Chondrocyte (in vitro differentiated cells): ENCODE measurements at places on chromosomes 11 and 22.

DNA sequence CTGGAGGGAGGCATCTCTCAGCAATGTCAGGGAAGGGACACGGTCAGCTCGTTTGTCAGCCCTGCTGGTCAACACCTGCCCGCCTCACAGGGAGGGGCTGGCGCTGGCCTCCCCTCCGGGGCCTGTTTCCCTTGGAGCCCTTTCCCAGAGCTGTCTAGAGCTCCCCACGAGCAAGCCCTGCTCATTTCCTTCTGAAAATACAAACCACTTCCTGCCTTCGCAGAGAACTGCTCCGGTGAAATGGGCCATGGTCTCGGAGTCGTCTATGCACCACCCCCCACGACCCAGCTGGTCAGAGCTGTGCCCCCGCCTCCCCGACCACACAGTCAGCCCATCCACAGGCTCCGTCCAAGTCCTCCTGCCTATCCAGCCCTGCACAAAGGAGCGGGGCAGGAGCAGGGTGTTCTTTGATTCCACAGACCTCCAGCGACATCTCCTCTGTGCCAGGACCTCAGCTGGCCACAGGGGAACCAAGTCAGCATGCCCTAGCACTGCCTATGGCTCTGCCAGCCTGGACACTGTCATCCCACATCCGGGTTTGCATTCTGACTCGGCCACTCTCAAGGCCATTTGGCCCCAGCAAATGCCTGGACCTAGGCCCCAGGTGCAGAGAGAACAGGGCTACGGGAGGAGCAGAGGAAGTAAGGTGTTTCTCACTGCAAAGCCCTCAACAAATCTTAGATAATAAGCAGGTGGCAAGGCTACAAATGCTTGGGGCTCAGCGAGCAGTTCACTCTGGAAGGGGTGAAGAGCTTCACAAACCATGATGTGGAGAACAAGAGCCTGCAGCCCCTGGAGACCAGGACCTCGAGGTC, 82.1 kb upstream of the WNT11 start:
- peak; percentile 79 for DNase-seq

DNA sequence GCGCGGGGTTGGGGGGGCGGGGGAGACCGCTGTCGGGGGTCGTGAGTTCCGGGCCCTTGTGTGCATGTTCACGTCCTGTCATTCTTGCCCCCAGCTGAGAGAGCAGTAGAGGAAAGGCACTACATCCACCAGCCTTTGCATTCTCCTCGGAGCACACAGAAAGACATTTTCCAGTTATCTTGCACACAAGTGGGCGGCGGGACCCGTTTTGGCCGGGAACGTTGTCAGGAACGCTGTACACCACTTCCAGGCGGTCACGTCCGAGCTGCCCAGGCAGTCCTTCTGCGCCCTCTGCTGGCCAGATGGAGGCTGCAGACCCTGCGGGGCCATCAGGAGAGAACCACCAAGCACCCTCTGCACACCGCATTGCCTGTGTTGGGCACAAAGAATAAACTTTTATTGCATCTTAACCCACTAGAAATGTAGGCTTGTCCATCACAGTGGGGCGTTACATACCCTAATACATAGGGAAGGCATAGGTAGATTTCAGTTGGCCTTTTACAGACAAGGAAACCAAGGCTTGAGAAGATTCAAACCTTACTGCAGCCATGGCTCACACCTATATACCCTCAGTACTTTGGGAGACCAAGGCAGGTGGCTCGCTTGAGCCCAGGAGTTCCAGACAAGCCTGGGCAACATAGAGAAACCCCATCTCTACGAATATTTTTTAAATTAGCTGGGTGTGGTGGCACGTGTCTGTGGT, 2.8 kb upstream of the CDKN1C start:
- no peak for DNase-seq

DNA sequence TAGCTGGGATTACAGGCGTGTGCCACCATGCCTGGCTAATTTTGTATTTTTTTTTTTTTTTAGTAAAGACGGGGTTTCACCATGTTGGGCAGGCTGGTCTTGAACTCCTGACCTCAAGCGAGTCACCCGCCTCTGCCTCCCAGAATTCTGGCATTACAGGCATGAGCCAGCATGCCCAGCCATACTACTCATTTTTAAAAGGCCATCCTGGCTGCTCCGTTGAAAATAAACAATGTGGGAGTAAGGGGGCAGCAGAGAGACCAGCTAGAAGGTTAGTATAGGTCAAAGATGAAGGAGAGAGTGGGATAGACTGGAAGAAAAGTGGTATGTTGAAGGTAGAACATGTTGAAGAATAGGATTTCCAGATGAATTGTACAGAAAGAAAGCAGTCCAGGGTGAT, 17.6 kb upstream of the LIN7C start:
- DNase-seq: no peak

- DNase-seq: no peak
Observed at GRCh38 chr11:132692891-132693290, 839.4 kb downstream of the OPCML start.

- DNase-seq: no peak
Observed at GRCh38 chr11:60848714-60849151, 6.8 kb downstream of the CCDC86 start.
